NCI-H446 (cell line): ENCODE measurements at places on chromosomes 1 and 21.
A peak's percentile ranks its signal among the peaks of the same experiment; 100 is the strongest.

GRCh38 chr1:27367160-27367650 is 444 bp upstream of the MAP3K6 start:
- no peak for DNase-seq

- no peak for DNase-seq
Observed at GRCh38 chr1:116330342-116330652, 42.7 kb upstream of the ATP1A1 start.

- no peak for DNase-seq
Observed at GRCh38 chr1:168683871-168684270, 45.1 kb downstream of the DPT start.

- no peak for DNase-seq
Observed at GRCh38 chr1:89966656-89967055, 28.3 kb upstream of the ZNF326 start.

GRCh38 chr1:7404046-7404742 is 366.9 kb upstream of the VAMP3 start:
- DNase-seq = no peak

DNA sequence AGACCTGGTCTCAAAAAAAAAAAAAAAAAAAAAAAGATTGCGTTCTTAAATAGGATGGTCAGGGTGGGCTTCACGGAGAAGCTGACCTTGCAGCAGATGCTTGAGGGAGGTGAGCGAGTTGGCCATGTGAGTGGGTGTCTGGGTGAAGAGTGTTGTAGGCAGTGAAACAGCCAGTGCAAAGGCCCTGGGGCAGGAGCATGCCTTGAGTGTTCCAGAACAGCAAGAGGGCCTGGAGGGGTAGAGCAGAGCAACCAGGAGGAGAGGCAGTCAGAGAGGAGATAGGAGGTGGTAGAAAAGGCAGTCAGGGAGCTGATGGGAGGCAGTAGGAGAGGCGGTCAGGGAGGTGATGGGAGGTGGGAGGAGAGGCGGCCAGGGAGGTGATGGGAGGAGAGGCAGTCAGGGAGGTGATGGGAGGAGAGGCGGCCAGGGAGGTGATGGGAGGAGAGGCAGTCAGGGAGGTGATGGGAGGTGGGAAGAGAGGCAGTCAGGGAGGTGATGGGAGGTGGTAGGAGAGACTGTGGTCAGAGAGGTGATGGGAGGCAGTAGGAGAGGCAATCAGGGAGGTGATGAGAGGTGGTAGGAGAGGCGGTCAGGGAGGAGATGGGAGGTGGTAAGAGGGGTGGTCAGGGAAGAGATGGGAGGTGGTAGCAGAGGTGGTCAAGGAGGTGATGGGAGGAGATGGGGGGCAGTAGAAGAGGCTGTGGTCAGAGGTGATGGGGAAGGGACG is 20.2 kb upstream of the PADI6 start:
- DNase-seq = no peak

DNA sequence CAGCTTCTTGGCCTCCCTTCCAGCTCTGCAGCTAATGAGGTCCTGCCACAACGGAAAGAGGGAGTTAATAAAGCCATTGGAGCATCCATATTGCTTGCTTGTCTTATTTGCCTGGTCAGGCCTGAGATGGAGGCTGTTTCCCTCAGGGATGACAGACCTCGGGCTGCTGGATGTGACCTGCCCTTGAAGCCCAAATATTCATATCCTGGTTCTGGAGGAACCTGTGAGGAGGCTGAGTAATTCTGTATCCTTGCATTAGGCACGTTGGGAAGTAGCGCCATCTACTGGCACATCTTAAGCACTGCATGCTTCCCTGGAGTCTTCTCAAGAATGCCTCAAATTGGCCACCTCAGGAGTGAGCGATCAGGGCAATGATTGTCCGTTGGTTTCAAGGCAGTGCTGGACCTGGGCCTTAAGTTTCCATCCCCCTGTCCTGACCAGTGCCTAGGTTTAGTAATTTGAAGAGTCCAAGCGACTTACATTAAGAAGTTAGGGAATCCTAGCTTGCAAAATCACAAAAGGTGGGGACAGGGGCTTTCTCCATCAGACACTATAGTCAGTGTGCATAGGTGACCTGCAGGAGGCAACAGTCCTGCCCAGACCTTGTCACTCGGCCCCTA is 13.8 kb upstream of the NASP start:
- DNase-seq = peak; percentile 82

- no peak for DNase-seq
Observed at GRCh38 chr1:192913683-192914082, 104.8 kb downstream of the RGS2 start.
